ENCODE measurements at places on chromosomes 5 and 9.

- no peak for DNase-seq
Observed at GRCh38 chr5:119267958-119268386, 87.8 kb upstream of the TNFAIP8 start.

- no peak for DNase-seq
Observed at GRCh38 chr9:98504298-98505282, 204.1 kb downstream of the GABBR2 start.

DNA sequence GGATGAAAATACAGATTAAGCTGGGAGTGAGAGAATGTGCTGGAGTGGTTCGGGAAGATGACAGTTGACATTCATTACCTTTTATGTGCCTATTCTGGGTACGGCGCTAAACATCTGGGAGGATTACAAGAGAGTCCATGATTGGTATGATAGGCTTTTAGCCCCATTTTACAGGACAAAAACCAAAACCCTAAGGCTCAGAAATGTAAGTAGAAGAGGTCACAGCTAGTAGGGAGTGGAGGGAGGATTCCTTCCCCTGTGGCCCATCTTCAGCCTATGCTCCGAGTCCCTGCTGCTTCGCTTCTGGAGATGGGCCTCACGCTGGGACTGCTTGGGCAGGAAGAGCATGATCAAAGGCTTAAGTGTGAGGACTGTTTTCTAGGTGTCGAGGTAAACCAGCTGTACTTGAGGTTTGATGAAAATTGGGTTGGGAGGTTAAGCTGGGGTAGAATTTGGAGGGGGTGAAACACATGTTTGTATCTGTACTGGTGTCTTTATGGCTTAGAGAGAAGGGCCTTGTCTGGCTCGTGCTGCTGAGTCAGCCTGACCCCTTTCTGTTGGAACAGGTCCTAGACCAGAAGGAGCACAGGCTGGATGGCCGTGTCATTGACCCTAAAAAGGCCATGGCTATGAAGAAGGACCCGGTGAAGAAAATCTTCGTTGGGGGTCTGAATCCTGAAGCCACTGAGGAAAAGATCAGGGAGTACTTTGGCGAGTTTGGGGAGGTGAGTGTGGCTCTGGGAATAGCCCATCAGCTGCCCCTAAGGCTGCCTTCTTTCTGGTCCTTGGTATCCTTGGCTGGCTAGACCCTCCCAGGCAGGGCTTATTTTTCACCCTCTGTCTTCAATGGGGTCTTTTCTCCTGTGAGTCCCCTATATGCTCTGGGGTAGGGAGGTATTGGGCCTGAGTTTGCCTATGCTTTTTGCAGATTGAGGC is 2.1 kb downstream of the HNRNPAB start:
- DNase-seq = no peak

GRCh38 chr5:62305358-62305714 is 670 bp upstream of the KIF2A start:
- DNase-seq = no peak

DNA sequence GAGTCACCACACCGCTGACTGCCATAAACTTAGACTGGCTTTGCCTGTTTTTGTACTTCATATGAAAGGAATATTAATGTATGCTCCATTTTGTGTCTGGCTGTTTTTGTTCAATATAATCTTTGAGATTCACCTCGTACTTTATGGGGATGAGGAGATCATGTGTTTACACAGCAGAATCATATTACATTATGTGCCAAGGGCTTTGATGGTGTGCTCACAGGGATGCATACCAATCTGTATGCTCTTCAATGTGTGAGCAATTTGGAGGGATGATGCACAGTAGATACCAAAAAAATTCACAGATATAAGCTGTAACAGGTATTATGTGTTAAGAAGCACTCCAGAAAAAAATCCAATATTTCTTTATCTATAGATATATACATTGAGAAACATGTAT is 113.7 kb downstream of the GABRB2 start:
- DNase-seq = no peak

GRCh38 chr5:130815246-130815645 is 349.8 kb downstream of the HINT1 start:
- no peak for DNase-seq

DNA sequence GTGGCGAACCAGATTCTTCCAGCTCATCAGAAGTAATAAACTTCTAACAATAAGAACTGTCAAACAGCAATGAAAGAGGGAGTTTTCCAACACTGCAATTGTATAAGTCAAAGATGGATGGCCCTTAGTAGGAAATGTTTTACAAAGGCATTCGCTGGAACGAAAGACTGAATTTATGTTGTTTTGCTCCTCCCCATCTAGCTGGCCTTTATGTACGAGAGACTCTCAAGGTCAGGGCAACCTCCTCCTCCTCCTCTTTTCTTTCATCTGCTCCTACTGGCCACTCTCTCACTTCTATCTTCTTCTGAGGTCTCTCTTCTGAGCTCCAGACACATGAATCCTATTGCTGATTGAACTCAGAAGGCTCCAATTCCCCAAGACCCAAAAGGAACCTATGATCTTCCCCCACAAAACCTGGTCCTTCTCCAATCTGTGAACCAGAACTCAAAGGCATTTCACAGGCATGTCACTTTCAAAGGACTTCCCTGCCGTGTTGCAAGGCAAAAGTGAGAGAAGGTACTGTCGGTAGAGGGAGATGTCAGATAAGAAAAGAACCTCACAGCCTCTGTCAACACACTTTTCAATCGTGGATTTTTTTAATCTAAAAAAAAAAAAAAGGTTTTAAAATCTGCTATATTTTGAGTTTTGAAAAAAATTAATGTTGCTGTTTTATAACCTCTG is 28.5 kb upstream of the PUM3 start:
- DNase-seq = no peak

- no peak for DNase-seq
Observed at GRCh38 chr9:8570776-8571175, 771.2 kb upstream of the DMAC1 start.

DNA sequence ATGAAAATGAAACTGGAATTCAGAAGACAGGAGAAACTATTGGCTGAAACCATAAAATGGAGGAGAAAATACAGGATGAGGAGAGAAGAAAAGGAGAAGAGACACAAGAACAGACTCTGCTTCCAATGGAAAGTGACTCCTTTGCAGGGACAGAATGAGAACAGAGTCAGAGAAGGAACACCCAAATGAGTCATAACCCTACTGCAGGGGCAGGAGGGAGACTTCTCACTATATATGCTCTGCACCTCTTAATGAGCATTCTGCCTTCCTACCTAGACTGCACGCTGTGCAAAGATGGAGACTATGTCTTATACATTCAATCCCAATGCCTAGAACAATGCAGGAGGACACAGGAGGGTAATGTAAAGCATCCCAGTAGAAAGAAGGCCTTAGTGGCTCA is 2.1 kb downstream of the SAXO1 start:
- DNase-seq = no peak

- no peak for DNase-seq
Observed at GRCh38 chr9:137213160-137214060, 7.9 kb downstream of the NDOR1 start.

GRCh38 chr5:132204371-132205135 is 23.1 kb downstream of the P4HA2 start:
- no peak for DNase-seq

DNA sequence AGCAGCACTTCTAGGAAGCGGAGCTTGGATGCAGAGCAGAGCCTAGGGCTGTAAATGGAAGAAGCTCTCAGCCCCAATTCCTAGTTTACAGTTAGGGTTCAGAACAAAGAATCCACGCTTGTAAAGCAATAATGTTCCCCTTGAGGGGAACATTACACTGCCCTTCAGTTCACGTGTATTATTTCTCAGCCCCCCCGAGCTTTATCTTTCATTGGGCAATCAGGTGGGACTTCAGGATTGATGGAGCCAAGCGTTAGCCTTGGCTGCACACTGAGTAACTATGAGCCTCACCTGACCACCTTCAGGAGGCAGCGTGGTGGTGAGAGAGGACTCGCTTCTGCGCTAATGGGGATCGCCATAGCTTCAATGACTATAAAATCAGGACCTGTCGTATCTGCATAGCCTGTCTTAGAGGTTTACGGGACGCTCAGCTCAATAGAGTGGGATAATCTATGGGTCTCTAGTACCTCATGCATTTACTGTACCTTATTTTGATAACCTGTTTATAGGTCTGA is 157.0 kb upstream of the RASEF start:
- DNase-seq = no peak
